ENCODE measurements at places on chromosomes 11 and 22.

GRCh38 chr11:108466405-108466804 is 924 bp downstream of the C11orf65 start:
- no peak for DNase-seq

DNA sequence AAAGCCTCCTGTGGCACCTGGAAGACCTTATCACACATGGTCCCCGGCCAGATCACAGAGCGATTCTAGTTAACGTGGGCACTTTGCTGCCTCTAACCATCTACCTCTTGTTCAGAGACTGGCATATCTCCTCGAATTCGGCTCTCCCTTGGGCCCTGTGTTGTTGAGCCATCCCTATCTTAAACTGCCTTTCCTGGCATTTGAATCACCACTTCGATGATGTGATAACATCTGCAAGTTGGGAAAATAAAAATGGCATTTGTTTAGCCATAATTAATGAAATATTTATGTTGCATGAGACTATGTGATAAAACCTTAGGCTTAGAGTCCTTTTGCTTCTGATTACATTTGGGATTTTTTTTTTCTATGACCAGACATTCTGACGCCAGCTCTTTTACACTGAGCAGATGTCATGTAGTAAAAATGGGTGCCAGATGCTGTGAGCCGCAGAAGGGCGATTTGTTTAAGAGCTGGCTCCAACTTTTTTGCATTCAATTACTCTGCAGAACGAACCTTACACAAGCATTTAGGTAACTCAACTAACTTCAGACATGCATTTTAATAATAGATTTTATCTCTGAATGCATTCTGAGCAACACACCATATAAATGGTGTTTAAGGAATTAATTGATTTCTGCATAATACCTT is 58.5 kb upstream of the PARVA start:
- DNase-seq = no peak

GRCh38 chr11:65316227-65317024 is 1.8 kb downstream of the CDC42EP2 start:
- DNase-seq = peak; percentile 74

DNA sequence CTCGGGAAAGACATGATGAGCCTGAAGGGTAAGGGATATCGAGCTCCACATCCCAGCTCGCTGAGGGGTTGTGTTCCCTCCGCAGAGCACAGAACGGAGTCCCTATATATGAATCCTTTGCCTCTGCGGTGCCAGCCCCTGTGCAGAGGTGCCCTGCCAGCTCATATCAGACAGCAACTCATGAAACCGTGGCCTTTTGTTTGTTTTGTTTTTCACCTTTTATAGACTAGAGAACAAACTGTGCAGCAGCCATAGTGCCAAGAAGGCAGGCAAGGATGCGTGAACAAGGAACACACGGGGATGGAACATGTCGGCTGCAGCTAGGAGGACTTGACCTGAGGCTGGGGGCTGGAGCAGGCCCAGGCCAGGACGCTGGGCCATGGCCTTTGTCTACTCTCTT is 109.8 kb downstream of the PKNOX2 start:
- no peak for DNase-seq

DNA sequence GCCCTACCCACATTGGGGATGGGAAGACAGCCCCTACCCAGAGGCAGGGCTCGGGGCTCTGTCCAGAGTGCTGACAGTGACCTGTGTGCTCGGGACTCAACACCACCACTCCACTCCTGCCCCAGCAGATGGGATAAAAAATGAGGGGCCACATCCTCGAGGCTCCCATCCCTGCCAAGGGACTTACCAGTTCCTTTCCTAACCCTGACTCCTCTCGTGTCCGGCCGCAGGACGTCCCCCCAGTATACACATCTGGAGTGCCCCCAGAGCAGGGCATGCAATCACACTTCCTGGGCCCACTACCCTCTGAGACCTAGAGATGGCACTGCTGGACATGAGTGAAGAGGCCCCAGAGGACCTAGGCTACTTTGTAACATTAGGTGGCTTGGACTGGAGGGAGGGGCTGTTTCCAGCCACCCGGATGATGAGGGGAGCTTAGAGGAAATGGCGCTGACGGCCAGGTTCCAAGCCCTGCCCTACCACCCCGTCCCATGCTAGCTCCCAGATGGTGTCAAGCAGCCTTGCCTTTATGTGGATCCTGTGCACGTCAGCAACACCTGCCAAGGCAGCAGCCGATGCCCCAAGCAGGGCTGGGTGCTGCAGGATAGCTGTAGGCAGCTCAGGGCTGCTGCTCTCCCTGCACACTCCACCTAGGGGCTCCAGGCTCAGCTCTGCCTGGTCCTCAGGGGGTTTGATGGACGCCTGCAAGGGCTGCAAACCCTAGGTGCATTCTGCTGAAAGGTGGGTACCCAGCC is 86.6 kb downstream of the DGCR2 start:
- peak; percentile 13 for DNase-seq

DNA sequence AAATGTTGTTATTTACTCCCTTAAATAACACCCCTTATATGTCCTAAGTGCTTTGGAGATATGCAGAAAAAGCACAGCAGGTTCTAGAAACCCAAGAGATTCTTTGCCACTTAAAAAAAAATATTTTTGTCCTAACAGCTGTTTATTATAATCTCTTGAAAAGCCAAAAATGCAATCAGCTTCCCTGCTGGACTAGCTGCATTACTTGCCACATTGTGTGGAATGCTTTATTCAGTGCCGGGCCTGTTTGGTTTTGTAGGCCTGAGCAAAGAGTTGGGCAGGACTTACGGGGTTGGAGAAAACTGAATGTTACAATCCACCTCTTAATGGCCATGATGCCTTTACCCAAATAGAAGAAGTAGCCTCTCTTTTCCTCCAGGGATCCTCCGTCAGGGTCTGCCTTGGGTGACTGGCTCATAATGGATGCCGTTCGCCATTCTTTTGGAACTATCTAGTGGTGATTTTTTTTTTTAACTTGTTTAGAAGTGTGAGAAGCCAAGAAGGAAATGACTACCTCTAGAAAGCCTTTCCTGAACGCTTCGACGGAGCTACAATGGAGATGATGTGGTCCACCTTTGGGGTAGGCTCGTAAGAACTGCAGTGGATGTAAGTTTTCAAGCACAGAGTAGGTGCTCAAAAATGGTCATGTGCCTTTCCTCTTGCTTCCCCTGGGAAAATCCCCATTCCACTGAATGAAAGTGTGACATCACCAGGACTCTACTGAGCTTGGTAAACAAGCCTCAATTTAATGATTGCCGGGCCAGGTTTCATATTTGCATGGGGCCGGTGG is 241.3 kb upstream of the NCAM1 start:
- no peak for DNase-seq

- DNase-seq = no peak
These were observed 7.1 kb downstream of the TSKU start for GRCh38 chr11:76790251-76790650.

DNA sequence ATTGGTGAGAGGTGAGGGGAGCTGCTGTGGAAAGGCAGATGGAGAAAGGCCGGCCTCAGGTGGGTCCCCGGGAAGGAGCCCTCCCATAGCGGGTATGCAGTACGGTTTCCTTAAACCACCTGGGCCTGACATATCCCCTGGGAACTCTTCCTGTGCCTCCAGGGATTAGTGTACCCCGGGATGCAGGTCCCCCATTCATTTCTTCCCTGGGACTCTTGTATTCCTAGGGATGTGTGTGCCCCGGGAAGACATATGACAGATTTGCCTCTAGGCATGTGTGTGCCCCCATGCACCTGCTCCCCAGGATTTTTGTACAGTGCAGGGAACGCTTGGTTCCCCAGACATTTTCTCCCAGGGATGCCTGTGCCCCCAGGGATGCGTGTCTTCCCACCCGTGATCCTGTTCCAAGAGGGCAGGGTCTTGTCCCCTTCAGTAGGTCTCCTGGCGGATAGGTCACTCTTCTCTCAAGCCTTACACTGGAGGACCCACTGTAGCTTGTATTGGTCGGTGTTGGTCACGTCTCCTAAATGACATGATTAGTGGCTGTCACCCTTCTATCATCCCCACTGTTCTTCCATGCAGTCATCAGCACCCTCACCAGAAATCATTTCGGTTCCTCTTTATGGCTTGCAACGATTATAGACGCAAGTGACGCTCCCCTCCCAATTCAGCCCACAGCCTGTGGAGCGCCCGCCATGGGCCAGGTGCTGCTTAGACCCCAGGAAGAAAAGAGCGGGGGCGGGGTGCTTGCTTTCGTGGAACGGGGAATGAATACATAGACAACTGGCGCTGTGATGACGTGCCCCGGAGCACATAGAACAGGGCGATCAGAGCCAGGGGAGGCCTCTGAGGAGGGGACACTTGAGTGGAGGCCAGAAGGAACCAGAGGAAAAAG is 1.3 kb downstream of the PARVB start:
- DNase-seq = peak; percentile 11

GRCh38 chr11:127564810-127565209 is 564.2 kb upstream of the KIRREL3 start:
- no peak for DNase-seq

- DNase-seq = no peak
These were observed 71.7 kb upstream of the CHORDC1 start for GRCh38 chr11:90294526-90294925.

- peak; percentile 15 for DNase-seq
These were observed 427.9 kb downstream of the JRKL start for GRCh38 chr11:96817482-96818399.

GRCh38 chr11:71450939-71451338 is 2.1 kb upstream of the NADSYN1 start:
- no peak for DNase-seq

DNA sequence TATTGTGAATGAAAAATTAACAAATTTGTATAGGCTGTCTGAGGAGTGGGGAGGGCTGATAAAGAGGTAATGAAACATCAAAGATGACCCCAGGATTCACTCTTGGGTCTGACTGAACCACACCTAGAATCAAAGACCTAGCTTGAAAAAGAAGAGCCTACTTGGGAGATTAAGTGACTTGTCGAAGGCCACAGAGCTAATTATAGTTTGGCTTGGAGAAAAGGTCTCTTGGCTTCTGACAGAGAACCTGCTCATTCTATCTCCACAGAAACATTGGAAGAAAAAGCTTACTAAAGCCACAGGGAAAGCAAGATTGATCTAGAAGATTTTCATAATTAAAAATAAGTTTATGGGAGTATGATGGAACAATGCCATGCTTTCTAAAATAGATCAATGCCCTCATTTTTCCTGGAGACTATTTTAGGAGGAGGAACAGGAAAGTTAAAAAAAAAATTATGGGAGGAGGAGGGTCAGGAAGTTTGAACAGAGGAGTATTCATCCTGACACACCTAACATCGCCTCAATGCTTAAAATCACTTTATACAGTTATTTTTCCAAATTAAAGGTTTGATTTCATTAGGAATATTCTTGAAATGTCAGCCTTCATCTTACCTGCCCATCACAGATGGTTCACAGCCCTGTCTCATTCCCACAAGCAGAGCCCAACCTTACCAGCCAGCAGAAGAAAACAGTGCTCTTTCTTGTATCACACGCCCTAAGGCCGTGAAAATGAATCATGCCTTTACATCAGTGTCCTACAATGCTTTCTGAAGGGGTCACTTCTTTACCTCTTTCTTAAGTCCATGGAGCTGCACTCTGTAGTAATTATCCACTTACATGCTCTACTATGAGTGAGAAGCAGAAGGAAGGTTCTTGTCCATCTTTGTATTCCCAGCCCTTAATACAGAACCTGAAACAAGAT is 231.1 kb upstream of the MPPED2 start:
- DNase-seq = no peak

GRCh38 chr11:125005491-125005890 is 51.5 kb downstream of the CCDC15 start:
- DNase-seq = no peak

GRCh38 chr11:66459138-66459778 is 7.4 kb upstream of the PELI3 start:
- DNase-seq = no peak

- no peak for DNase-seq
These were observed 4.8 kb downstream of the LINC01488 start for GRCh38 chr11:69486056-69486772.

GRCh38 chr11:72668629-72669347 is 5.4 kb downstream of the PDE2A start:
- no peak for DNase-seq

DNA sequence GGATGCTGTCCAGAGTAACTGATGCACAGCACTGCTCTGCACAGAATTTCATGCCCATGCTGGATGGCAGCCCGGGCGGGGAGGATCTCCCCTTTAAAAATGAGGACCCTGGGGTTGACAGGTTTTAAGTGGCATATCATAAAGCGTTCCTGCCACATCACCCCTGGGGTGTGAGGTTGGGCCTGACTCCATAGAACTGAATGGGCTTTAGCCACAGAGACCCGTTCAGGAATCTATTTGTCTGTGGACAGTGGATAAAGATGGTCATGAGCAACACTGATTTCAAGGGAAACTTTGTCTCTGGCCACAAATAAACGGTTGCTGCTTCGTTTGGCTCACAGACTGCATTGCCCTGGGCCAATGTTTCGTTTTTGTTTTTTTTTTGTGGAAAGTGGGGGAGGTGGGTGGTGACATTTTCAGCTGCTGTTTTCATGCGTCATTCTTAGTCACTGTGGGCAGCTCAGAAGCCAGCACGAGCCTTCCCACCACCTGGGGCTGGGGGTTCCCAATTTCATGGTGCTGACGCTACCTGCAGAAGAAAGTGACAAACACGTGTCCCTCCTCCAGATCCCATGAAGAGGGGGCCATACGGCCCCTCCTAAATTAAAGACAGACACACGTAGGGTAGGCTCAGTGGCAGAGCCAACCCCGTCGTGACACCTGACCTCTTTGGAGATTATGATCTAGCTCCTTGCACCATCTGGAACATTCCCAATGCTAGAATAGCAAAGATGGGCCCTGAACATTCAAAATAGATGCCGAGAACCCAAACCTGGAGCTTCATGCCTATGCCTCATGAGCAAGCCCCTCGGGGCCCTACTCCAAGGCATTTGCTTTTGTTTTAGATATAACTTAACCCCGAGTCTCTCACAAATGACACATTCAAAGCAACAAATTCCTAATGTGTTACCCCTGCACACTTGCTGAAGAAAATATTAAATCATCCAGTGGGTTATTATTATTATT is 54.8 kb upstream of the PHF21B start:
- DNase-seq = peak; percentile 43

DNA sequence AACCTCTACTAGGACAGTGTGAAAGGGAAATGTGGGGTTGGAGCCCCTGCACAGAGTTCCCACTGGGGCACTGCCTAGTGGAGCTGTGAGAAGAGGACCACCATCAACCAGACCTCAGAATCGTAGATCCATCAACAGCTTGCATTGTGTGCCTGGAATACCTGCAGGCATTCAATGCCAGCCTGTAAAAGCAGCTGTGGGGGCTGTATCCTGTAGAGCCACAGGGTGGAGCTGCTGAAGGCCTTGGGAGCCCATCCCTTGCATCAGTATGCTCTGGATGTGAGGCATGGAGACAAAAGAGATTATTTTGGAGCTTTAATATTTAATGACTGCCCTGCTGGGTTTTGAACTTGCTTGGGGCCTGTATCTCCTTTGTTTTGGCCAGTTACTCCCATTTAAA is 46.3 kb downstream of the PGR start:
- no peak for DNase-seq

Data from RKO (cell line).